Stimulated activated CD4-positive, alpha-beta T cell treated with anti-CD3 and anti-CD28 coated beads, TNF-alpha, amount 100 ng/mL, for 48 hours (primary cell): ENCODE measurements at places on chromosomes 1 and 21.

GRCh38 chr1:5991381-5992025 lies 722 bp downstream of the NPHP4 start:
- peak; percentile 20 for DNase-seq

DNA sequence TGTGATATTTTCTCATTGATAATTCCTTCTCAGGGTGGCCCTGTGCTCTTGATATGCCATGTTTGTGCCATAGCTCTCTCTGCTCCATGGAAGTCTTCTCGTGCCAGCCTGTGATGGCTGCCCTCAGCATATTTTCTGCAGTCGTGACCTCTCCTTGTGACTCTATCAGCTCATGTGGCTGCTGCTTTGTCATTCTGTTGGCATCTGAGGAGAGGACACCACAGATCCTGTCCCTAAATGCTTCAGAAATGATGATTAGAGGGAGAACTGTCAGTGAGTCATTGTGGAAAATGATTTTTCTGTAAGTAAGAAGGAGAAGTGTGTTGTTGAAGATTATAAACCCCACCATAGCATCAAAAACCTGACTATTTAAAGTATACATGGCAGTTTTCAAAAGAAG lies 286.0 kb downstream of the ADGRL2 start:
- no peak for DNase-seq

DNA sequence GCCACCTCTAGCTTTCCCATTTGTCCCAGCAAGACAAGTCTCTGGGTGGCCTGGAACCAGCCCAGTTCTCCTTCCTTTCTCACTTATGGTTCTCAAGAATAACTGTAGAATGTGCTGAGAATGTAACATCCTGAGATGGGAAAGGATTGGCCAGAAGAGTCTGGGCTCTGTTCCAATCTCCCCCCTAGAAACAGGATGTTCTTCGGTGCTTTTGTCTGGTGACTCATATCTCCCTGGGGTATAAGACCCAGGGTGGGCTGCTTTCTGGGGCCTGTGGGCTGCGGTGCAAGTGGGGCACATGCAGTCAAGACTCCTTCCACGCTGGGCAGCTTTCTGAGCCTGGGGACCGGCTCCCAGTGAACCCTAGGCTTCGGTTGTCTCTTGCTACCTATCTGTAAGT lies 251.2 kb upstream of the POU3F1 start:
- no peak for DNase-seq

DNA sequence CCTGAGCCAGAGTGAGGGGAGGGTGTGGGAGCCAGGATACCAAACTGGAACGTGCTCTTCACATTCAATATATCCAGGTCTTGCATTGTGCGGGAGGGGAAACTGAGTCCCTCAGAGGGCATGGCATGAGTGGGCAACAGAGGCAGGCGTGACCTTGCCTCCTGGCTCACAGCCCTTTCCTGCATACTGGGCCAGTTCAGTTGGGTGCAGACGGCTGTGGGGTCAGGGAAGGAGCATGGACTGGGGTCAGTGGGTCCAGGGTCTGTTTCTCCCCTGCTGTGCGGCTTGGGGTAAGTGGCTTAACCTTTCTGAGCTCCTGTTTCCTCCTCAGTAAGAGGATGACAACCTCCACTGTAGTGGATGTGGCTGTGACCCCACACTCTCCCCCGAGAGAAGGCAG lies 16.6 kb downstream of the SERINC2 start:
- DNase-seq, result no peak

DNA sequence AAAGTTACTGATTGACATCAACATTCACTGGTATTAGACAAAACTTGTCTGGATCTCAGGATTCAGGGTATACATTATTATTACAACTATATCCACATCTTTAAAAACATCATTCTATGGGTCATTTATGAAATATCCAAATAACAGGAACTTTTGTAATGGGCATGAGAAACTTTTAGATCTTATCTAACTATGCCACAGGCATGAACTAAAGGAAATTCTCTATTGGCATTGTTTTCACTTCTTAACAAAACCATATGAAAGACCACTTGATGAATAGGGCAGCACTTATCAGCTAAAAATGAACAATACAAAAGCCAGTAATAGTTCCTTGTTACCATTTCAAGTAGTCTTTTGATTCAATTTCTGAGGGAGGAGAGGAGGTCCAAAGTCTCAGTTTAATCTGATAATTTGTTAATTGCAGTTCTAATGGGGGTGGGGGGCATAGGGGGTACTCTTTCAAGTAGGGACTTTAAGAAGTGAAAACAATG lies 30.8 kb upstream of the CPLANE2 start:
- DNase-seq, result no peak

DNA sequence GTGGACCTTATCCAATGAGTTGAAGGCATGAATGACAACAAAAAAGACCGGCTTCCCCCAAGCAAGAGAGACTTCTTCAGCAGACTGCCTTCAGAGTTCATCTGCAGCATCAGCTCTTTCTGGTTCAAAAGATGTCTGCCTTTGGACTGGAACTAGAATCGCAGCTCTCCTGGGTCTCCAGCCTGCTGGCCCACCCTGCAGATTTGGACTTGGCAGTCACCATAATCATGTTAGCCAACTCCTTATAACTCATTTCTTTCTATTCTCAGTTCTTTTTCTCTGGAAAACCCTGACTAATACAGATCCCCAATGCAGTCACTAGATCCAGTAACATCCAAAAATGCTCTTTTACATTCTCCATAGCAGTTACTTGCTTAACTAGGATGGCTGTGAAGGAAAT lies 89.2 kb upstream of the MARK1 start:
- DNase-seq, result no peak

DNA sequence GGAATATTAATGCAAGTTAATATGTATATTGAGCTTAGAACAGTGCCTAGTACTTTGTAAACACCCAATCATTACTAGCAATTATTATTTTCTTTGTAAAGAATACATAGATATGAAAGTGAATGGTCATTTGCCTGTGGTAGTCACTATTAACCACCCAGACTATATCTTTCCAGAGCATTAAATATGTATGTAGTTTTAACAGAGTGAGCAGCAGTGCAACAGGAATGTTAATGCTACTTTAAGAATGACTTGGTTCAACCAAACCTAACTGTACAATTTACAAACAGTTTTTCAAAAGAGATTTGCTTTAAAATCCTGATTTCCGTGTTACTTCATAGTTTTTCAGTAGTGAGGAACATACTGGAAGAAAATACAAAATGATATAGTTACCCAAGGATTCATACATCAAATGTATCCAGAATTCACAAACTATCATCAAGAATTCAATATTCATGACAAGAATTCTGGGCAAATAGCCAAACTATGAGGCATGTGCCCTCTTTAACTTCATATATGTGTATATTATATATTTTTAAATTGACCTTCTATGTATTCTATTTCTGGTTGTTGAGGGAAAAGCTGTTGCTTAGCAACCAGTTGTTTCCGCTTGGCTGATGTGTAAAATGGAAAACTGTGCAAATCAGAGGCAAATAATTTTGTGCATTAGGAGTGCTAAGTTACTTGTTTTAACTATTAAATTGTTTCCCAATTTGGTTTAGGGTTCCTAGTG lies 34.9 kb upstream of the IVNS1ABP start:
- no peak for DNase-seq

DNA sequence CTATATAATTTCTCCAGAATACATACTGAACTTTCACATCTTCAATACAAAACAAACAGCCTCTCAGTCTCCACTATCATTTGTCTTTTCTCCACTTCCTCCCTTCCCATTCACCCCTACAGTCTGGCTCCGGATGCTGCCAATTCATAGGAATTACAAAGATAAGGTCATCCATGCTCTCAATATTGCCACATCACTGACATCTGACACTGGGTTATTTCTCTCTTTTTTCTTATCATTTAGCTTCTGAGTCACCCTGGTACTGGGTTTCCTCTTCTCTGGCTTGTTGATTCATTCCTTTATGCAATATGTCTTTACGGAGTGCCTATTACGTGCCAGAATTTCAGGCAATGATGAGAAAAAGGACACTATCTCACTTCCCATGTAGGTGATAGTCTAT lies 3.1 kb upstream of the SH3BP5L start:
- DNase-seq, result no peak

- DNase-seq, result no peak
These were observed 71.6 kb downstream of the COL24A1 start for GRCh38 chr1:86084998-86085397.

DNA sequence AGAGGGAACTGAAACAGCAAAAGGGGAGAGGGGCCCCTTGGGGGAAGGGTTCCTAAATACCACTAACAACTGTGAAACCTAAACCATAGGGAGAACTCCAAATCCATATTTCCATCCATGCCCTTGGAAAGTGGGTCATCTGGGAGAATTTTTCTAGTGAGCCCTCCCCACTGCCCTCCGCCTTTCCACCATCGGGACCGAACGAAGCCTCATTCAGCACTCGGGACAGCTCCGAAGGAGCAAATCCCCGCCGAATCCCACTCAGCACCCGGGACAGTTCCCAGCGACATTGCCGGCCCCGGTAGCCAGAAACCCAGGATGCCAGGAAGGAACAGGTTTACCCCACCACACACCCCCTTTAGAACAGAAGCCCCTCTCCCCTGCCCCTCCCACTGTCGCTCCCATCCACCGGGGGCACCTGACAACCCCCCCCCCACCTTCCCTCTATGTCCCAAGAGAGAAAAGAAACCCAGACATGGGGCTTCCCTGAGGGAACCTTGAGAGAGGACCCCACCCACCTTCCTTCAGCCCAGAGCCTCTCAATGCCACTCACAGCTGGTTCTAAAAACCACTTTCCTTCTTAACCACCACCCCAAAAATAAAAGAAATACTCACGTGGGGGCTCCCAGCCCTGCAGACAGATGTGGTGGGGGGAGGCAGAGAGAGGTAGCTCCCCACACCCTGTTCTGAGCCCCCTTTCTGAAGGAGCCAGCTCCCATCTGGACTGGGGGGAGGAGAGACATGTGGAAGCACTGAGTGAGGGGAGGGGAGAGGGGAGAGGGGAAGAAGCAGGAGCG lies 4.5 kb downstream of the DLGAP3 start:
- peak; percentile 32 for DNase-seq

- DNase-seq, result no peak
These were observed 99.4 kb upstream of the TLR5 start for GRCh38 chr1:223242382-223242955.

DNA sequence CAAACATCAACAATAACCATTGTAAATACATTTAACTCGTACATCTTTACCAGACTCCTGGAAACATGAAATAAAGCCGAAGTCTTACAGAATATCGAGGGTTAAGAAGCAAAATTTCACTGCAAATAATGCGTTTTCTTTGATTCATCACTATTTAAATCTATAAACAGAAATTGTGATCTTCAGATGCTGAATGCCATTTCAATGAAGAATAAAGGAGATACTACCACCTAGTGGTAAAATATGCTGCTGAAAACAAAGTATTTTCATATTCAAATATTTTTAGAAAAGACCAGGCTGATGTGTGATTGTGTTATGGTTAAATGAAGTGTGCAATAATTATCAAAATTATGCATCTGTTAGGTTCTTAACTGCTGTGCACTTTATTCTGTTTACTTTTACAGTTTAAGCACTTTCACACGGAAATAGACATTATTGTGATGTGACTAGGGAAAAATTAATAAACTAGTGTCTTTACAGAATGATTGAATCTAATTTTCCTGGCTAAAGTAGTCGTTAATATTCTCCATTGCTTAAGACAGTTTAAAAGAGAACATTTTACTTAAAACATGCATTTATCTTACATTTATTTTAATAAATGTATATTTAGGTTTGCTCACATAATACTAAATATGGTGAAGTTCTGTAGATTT lies 1093.1 kb downstream of the MRPL39 start:
- DNase-seq, result no peak

- DNase-seq, result no peak
These were observed 2.0 kb upstream of the NCMAP start for GRCh38 chr1:24553931-24554330.

GRCh38 chr1:182069028-182069466 lies 7.5 kb upstream of the ZNF648 start:
- DNase-seq, result peak; percentile 26

DNA sequence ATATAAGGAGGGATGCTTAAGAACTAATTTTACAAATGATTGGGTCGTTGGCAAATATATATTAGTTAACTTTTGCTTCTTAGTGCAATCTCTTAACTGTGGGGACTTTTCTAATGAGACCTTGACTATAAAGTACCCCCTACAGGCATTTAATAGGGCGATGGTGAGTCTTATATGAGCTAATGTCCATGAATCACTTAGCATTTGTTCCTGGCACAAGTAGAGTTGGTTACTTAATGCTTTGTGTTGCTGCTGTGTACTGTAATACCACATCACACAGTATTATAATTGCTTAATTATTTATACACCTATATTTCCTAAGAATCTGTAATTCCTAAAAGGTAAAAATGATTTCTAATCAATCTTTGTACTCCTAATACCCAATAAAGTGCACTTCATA lies 25.3 kb upstream of the TMCO1 start:
- DNase-seq, result no peak

- DNase-seq, result peak; percentile 10
These were observed 771 bp downstream of the ABCD3 start for GRCh38 chr1:94418664-94419655.

DNA sequence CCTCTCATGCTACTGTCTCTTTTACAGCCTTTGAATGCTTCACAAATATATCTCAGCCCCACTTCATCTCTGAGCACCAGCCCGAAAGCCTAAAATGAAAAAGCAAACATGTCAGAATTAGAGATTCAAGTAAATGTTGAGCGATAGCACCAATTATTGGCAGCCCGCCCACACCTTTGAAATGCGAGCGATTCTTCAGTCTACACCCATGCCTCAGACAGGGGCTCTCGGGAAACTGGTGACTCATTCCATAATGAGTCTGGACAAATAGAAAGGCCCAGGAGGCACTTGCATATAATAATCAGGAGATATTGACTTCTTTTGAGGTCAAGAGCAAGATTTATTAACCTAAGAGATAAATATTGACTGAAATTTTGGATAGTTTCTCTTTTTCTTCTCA lies 487.3 kb upstream of the PTBP2 start:
- DNase-seq, result no peak

DNA sequence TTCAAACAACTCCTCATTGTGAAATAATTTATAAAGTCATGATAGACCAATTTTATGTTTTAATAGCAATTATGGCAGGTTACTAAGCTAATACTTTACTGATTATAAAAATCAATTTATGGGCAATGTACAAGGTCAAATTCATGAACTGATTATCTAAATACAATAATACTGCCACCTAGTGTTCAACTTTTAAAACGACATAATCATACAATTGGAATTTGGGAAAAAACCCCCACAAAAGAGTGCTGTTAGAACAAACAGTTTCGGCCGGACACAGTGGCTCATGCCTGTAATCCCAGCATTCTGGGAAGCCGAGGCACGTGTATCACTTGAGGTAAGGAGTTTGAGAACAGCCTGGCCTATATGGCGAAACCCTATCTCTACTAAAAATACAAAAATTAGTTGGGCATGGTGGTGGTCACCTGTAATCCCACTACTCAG lies 14.0 kb downstream of the GTF2B start:
- DNase-seq, result no peak

DNA sequence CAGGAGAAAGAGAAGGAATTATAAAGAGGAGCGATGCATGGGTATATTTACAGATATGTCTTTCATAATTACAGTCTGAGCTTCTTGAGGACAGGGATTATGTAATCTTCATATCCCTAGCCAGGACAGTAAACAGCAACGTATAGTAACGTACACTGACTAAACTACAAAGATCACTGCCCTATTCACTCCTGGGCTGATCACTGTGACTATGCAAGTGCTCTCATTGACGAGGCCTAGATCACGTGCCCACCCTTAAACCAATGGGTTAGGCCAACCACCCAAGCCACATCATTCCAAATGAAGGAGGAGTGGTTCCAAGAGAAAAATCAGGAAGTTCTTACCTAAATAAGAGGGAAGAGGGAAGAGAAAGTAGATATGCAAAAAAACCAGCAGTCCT lies 18.5 kb downstream of the PIK3R3 start:
- DNase-seq, result no peak
